NCI-H446 (cell line): ENCODE measurements at places on chromosomes 12 and 14.

GRCh38 chr14:31949709-31950108, 127.4 kb upstream of the ARHGAP5 start:
- no peak for DNase-seq

DNA sequence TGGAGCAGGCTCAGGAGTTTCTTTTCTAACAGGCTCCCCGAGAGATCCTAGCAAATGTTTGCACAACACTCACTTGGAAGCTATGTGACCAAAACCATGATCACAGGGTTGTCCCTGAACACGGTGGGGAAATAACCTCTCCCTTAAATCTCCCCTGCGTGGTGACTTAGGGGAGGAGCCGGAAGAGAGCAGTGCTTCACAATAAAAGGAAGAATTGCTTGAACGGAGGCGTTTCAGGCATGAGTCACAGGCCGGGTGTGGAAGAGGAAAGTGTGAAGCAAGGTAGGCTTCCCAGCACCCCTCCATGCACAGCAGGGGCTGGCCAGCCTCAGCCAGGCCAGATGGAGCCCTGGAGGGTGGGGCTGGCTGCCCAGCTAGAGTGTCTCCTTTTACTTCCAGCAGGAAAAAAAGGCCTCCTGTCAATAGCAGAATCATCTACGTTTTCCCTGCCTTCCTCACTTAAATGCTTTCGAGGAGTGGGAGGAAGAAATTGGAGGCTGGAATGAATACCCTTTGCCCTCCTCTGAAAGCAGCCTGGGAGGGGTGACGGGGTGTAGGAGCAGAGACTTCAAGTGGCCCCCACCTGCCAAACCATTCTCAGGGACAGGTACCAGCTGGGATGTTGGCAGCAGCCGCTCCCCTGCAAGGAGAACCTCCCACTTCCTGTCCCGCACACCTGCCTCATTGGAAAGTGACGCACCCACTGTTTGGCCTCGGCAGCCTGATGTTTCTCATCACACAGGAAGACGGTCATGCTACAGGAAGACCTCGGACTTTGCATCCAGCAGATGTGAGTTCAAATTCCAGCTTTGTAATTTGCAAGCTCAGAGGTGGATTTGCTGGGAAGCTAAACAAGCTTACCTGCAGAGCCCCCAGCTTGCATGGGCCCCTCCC, 30.1 kb upstream of the PPP2R5C start:
- no peak for DNase-seq

GRCh38 chr14:74975059-74975810, 19.8 kb upstream of the PGF start:
- DNase-seq, result peak; percentile 89

DNA sequence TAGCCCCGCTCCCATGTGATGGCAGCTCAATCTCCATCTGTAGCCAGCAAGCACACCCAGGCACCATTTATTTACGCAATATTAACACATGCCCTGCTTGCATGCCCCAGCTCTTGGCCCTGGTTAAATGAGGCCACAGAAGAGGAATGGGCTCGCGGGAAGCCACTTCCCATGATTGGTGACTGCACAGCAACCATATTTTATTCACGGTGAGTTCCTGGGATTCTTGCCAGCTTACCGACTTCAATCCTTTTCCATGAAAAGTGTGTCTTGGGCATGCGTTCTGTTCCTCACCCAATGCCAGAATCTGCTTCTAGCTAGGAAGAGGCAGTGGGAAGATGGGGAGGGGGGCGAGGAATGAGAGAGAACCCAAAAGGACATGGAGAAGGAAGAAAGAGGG, 54.7 kb downstream of the PITPNM2 start:
- DNase-seq, result peak; percentile 18

DNA sequence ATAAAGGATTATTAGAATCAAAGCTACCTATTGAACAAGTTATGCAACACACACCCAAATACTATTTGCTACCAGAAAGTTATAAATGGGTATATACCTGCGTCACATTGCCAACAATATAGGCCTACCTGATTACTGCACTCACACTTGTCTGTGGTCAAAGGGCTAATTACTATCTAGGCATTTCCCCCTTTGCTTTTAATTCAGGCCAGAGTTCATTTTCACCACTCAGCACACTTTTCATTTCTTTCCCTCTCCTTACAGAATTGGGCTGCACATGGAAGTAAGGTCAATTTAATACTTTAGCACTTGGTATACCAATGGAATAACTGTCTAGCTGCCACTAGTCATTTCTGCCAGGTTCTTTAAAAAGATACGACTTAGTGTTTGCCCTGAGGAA, 1.7 kb downstream of the SOS2 start:
- DNase-seq, result no peak

DNA sequence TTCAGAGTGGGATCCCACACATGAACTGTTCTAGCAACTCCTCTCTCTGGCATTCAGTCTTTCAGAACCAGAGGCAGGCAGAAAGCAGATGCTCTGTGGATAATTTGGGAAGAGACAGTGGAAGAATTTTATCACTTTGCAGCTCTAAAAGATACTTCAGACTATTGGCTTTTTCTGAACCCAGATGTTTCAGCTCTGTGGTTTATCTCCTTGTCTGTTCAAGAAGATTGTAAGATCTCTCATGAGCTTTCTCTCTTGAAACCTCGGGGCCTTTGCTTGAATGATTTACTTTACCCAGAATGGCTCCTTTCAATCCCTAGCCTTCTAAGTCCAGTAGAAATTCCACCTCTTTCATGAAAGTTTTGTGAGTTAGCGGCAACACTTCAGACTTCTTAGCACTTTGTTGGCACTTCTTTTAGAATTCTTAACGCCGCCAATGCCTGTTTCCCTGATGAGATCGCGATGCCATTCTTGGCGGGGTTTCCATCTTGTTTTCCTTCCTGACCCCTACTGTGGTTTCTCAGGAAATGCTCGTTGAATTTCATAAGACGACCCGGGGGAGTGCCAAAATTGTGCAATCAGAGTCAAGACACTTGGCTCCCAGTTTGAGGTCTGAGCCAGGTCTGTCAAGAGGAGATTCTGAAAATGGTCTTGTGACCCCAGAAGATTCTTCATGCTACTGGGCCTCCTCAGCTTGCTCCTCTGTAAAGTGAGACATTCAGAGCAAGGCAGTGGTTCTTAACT, 107.0 kb upstream of the PRICKLE1 start:
- DNase-seq, result no peak

DNA sequence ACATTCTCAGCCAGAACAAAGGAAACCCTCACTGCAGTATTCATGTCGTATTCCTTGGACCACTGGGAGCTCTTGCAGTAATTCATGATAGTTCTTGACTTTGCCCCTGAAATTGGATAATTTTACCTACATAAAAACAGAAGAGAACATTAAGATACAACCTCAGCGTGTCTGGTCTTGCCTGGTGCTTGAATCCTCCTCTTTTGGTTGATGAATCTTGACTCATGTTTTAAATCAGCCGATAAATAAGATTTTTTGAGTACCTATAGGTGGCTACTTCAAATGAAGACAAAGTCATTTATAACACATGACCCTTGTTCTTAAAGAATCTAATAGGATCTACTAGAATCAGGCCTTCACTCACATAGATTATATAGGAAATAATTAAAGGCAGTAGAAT, 221.0 kb downstream of the PTPRO start:
- DNase-seq, result no peak

DNA sequence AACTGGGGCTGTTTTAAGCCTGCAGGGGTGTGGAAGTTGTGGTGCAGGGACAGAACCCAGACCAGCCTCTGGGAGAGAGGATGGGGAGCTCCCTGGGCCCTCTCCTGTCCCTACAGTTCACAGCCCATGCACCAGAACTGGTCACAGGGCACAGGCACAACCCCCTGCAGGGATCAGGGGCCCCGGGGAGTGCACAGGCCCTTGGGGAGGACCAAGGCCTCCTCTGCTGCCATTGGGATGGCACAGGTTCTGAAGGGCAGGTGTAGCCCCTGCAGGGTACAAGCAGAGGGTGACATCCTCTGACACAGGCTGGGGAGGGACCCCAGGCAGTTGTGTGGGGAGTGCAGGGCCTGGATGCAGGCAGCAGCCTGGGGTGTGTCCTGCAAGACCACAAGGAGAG, 66.4 kb upstream of the SFSWAP start:
- DNase-seq, result no peak

- DNase-seq, result no peak
Measured at GRCh38 chr14:92026548-92027190, 13.2 kb downstream of the TRIP11 start.

GRCh38 chr14:57495416-57495815, 1.8 kb upstream of the CCDC198 start:
- no peak for DNase-seq

- DNase-seq, result no peak
Measured at GRCh38 chr12:2957816-2958431, 1.3 kb upstream of the TEAD4 start.

- DNase-seq, result no peak
Measured at GRCh38 chr14:102280376-102280962, 24.5 kb downstream of the MOK start.

- DNase-seq, result no peak
Measured at GRCh38 chr12:56120158-56120846, 2.2 kb downstream of the ZC3H10 start.

DNA sequence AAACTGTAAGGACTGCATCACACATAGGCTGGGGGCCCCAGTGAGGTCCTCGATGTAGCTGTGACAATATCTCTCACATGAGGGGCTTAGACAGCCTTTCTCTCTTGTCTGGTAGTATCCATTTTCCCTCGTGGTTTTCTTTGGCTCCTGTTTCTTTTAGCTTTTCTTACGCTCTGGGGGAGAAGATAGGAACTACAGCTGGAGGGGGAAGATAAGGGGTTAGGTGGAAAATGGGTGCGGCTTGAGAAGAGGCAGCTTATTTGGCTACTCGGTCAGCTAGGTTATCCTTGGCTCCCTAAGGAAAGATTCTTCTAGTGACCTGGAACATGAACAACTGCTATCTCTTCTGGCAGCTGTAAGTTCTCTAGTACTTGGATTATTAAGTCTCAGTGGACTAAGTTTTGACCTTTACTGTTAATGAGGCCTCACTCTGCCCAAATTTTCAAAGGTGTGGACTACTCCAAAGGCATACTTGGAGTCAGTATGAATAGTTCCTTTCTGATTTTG, 28.7 kb upstream of the CPNE8 start:
- no peak for DNase-seq

GRCh38 chr14:21978999-21979314, 305.3 kb upstream of the OR4E1 start:
- no peak for DNase-seq

DNA sequence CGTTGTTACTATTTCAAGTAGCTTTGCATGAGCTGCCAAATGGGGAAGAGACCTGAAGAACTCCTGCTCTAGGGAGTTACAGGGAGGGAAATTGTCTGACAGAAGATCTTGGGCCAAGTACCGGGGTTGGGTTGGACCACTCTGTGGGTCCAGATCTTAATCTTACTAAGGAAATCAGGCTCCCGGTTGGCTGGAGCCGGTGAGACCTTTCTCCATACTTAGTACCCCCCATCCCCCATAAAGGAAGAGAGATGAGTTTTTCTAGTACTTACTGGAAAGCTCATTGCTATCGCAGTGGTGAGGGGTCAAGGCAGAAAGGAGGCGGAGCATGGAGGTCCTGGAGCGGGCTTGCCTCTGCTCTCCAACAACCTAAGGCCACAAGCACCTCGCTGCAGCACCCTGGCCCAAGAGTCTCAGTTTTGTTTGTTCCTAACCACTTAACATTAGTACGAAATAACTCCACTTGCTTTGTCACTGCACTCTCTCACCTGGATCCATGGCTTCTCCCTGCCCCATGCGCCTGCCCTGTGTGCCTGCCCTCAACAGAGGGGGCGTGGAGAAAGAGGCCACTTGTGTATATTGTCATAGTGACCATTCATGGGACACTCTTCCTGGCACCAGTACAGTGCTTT, 6.8 kb upstream of the UNC119B start:
- DNase-seq, result no peak

GRCh38 chr14:86404989-86405649, 875.2 kb downstream of the FLRT2 start:
- DNase-seq, result peak; percentile 36

- no peak for DNase-seq
Measured at GRCh38 chr12:41804026-41804425, 340.6 kb downstream of the GXYLT1 start.

DNA sequence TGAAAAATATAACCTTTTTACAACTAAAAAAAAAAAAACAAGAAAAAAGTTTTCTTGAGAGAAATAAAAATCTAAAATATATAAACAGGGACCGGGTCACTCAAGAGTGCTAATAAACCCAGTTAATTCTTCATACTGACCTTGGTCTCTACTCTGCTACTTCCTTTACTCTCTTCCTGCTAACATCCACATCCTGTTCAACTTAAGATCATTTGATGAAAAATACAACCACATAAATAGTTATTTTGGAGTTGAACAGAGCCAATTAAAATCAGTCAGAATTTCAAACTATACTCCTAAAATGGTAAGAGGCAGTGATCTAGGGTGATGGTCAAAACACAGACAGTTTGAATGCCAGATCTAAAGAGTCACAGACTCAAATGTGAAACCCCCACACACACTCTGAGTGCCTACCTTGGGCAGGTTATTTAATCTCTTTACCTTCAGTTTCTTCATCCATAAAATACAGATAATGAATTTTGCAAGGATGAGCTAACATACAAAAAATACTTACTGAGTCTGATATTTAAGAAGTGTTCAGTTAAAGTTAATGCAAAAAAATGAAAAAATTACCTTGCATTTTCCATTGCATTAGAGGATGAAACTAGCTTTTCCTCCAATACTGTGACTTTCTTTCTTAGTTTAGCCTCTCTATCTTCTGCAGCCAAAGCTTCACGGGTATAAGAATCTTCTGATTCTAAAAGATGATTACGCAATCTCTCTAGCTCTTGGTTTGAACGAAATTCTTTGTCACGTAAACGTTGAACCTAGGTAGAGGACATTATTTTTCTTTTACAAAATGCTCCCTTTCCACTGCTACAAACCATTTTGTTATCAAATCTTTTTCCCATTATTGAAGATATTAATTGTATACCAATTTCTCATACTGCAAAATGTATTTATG, 40.9 kb downstream of the TRIP11 start:
- no peak for DNase-seq

- peak; percentile 61 for DNase-seq
Measured at GRCh38 chr14:55599250-55599879, 19.4 kb downstream of the KTN1 start.

- no peak for DNase-seq
Measured at GRCh38 chr14:60925286-60925685, 55.6 kb downstream of the TRMT5 start.

DNA sequence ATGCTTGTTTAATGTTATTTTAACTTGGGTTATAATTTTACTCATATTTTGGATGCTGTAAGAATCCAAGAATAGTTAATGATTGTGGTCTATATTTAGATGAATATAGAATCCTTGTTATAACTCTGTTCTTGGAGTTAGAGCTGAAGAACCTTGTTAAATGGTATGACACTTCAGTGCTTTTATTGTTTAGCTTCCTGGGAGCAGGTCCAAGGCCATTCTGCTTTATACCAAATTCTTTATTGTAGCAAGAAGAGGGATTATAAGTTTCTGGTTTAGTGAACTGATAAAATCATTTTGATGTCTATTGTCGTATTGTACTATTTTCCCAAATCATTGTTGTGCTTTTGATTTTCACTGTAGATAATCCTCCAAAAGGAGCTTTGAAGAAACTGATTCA, 69.4 kb downstream of the MIA2 start:
- no peak for DNase-seq

DNA sequence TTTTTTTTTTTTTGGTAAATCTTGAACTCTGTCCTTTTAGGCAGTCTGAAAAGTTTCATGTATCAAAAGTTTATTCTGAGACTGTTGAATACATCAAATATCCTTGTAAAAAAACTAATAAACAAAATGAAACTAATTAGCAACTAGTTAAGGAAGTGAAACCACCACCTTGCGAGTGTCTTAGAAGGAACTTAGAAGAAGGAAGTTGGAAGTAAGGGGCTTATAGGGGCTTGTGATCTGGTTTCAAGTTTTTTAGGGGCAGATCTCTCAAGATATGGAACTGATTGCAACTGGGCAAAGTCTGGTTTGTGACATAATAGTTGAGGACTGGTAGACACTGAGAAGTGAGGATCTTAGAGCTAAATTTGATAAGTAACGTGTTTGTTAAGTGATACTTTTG, 748.8 kb downstream of the C12orf50 start:
- no peak for DNase-seq
